Omental fat pad (tissue), 4 donors: ENCODE measurements at places on chromosomes 13 and 19. TPM values are rescaled to one million over a fixed set of nuclear protein-coding genes. Genes with fewer than 3 reads are reported as not detected.
A peak's percentile ranks its signal among the peaks of the same experiment; 100 is the strongest.

DNA sequence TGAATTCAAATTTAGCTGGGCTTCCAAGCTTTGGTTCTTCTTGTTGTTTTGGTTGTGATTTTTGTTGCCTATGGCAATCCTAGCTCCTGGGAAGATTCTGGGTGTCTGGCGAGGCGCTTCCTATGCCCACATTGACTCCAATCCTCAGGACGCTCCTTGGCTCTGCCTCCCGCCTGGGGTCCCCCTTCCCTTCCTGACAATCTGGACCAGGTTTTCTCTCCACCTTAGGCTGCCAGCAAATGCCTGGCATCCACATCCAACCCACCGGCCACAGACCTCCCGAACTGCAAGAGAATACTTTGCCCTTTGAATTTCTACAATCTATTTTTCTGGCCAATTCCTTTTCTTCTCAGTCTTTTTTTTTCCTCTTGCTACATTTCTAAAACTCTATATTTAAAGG is 186.9 kb upstream of the UBL3 start:
- DNase-seq, result no peak

Gene KIRREL2
- not detected for total RNA-seq

Gene BRME1
- 0.95 TPM for total RNA-seq

Gene SYNGR4
- not detected for total RNA-seq

Gene CGB3
- not detected for total RNA-seq

Gene UHRF1
- 0.63 TPM for total RNA-seq

DNA sequence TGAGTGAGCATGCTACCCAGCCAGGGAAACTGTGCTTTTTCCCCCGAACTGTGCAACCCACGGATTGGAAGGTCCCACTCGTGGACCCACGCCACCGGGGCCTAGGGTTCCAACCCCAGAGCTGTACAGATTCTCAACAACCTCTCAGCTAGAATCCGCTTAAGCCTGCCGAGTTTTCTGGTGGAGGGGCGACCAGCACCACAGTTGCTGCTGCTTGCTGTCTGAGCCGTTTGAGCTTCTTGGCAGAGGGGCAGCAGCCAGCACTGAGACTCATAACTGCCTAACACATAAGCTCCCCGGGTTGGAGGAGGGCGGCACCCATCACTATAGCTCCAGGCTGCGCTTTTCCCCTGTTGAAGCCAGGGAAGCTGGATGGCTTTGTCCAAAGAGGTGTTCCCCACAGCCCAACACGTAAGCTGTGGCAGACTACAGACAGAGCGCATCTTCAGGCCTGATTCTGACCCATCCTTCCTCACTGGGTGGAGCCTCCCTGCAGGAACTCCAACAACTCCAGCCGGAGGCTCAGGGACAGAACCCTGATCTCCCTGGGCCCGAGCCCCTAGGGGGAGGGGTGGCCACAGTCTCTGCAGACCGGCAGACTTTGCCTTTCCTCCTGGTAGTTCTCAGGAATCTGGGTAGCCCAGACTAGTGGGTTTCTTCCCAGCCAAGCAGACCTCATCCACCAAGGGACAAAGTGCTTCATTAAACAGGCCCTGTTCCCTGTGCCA is 871.6 kb downstream of the SLITRK6 start:
- no peak for DNase-seq

DNA sequence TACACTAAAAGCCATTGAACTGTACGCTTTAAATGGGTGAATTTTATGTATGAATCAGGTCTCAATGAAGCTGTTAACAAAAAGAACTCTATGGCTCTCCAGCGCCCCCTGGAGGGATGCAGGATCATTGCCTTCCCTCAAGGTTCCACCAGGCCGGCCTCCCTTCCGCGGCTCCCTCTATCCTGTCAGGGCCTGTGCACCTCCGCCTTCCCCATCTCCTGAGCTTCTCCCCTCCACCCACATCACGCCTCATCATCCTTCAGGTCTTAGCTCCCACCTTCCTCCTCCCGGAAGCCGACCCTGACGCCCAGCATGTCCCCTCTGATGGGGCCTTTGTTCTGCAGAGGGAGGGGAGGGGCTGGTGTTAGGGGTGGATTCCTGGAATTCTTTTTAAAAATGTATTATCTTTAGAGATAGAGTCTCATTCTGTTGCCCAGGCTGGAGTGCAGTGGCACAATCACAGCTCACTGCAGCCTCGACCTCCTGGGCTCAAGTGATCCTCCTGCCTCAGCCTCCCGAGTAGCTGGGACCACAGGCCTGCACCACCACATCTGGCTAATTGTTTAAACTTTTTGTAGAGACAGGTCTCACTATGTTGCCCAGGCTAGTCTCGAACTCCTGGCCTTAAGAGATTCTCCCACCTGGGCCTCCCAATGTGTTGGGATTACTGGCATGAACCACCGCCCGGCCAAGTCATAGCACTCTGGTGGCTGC is 27.7 kb downstream of the MEIS3 start:
- DNase-seq, result peak; percentile 51
